T-cell (primary cell): ENCODE measurements at places on chromosomes 5 and 9.

GRCh38 chr9:32644698-32645097 is 9.2 kb upstream of the TAF1L start:
- no peak for DNase-seq

DNA sequence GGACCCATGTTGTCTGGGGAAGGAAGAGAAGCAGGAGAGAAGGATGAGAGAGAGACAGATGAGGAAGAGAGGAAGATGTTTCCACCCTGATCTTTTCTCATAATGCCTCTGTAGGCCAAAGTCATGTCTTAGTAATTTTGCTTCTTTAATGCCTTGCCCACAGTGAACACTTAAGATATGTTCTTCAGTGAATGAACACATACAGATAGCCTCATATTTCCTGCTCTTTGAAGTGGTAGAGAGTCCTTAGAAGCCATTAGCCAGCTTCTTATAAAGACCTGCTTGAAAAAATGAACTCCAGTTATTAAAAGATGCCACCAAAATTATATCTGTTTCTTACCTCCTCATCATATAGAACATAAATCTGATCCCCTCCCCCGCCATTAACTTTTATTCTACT is 244.4 kb downstream of the CD180 start:
- no peak for DNase-seq

DNA sequence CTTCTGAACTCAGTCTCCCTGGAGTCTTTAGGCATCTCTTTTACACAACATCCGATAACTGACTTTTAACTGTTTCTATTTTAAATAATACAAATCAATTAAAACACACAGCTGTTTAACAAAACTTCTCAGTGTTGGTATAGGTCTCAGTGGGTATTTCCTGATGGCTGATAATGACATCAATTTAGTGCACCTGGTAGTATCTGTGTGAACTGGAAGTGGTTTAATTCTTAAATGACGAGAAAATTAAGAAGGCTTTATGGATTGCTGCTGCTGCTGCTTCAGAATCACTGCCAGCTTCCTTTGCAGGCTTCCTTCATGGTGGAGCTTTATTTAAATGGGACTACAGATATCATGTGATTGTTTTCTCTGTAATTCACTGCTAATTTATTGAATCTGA is 92.3 kb downstream of the RPS23 start:
- DNase-seq = no peak

GRCh38 chr9:7967851-7968250 is 168.3 kb upstream of the DMAC1 start:
- no peak for DNase-seq

GRCh38 chr9:128575916-128576315 is 23.5 kb downstream of the SPTAN1 start:
- no peak for DNase-seq

- DNase-seq = no peak
These were observed 23.8 kb downstream of the SVEP1 start for GRCh38 chr9:110555551-110556331.

GRCh38 chr5:178740921-178741320 is 10.5 kb upstream of the ZNF354A start:
- no peak for DNase-seq

- no peak for DNase-seq
These were observed 31.8 kb downstream of the MAP1B start for GRCh38 chr5:72138943-72139521.

DNA sequence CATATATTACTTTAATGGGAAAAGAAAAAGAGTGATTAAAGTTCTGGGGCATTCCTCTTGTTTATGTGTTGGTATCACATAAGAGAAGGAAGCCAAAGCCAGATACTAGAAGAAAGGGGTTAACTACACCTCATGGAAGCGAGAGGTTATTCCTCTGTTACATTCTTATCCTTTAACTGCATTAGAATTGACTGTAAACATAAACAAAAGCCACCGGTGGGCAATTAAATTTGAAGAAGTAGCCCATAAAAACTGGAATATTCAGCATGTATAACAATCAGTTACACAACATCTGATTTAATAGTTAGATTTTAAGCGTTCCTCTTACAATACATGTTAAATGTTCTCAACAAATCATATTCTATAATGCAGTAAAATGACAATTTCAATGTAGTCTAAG is 18.8 kb downstream of the POU5F2 start:
- no peak for DNase-seq

DNA sequence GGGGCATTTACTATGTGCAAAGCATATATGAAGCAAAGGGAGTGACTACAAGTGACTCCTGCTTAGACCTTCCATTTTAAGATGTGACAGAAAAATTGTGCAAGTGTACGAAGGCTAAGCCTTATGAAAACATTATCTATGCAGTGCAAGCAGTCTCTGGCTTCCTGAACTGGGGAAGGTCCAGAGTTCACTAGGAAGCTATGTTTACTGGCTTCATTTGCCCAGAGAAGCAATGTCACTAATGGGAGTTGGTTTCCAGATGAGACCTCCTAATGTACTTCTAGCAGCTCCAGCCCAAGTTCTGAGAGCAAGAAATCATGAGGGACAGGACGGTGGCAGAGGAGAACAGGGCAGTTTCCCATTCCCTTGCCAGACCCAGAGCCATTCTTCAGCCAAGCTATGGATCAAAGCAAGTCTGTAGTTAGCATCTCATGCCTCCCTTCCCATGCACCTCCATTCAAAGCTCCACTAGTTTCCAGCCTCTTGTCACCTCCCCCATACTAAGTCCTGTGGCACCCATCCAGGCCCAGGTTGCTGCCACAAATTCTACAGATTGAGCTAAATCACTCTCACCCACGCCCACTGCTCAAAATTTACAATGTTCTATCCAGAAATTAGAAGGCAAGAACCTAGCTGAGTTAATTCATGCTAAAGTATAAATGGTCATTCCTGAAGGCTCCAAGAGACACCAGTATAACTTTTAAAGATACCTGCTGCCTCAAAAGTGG is 21.8 kb downstream of the MCTP1 start:
- DNase-seq = no peak

- no peak for DNase-seq
These were observed 386.6 kb upstream of the RPS23 start for GRCh38 chr5:82664732-82665131.

GRCh38 chr9:37119360-37119759 is 1.0 kb upstream of the ZCCHC7 start:
- DNase-seq = no peak

GRCh38 chr9:134627417-134628353 is 13.9 kb upstream of the COL5A1 start:
- no peak for DNase-seq

- no peak for DNase-seq
These were observed 12.1 kb downstream of the PROP1 start for GRCh38 chr5:177983763-177984583.

GRCh38 chr9:5486988-5487387 is 23.3 kb upstream of the PDCD1LG2 start:
- DNase-seq = no peak

DNA sequence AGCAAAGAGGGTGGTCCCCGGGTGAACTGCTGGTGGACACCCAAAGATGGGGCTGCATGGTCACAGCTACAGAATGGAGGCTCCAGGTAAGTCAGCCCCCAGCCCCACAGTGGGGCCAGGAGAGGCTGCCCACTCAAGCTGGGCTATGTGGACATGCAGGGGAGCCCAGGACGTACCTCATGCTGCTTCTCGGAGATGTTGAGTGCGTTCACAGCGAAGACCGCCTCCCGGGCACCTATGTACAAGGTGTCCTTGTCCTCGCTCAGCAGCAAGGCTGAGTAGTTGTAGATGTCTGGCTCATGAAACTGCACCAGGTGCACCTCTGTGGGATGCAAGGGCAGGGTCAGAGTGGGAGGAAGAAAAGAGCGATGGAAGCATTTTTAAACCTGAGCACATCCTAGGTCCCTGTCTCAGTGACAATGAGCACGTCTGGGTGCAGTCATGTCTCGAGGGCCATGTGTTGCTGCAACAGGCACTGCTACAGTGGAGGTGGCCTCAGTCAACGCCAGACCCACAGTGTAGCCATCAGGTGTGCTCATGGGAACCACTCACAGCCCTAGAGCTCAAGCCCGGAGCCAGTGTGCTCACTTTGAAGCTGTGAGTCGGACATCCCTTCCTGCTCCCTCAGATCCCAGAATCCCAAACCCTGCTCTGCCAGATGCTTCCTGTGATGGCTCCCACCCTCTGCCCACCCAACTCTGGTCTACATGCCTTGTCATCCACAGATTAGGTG is 84.6 kb downstream of the SECISBP2 start:
- no peak for DNase-seq

- DNase-seq = no peak
These were observed 15.8 kb upstream of the NIPAL4 start for GRCh38 chr5:157444224-157444623.

GRCh38 chr5:56822981-56823380 is 7.6 kb downstream of the MAP3K1 start:
- DNase-seq = no peak

GRCh38 chr9:133945977-133946753 is 46.0 kb downstream of the VAV2 start:
- no peak for DNase-seq

GRCh38 chr9:76292246-76292645 is 102.0 kb downstream of the RFK start:
- no peak for DNase-seq

DNA sequence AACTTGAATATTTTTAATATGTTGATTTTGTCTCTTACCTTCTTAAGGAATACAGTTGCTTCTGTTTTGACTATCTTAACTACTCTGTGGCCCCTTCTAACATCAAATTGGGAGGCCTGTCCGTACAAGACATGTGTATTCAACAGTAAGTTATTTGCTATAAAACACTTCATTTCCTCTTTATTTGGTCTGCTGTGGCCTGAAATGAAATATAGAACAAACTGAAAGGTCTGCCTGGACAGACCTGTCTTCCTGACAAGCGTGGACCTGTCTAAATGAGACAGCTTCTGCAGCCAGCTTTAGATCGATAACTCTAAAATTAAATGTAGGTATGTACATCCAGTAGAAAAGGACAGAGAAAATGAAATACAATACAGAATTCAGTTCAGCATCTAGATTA is 2.2 kb upstream of the LPAR1 start:
- DNase-seq = no peak

DNA sequence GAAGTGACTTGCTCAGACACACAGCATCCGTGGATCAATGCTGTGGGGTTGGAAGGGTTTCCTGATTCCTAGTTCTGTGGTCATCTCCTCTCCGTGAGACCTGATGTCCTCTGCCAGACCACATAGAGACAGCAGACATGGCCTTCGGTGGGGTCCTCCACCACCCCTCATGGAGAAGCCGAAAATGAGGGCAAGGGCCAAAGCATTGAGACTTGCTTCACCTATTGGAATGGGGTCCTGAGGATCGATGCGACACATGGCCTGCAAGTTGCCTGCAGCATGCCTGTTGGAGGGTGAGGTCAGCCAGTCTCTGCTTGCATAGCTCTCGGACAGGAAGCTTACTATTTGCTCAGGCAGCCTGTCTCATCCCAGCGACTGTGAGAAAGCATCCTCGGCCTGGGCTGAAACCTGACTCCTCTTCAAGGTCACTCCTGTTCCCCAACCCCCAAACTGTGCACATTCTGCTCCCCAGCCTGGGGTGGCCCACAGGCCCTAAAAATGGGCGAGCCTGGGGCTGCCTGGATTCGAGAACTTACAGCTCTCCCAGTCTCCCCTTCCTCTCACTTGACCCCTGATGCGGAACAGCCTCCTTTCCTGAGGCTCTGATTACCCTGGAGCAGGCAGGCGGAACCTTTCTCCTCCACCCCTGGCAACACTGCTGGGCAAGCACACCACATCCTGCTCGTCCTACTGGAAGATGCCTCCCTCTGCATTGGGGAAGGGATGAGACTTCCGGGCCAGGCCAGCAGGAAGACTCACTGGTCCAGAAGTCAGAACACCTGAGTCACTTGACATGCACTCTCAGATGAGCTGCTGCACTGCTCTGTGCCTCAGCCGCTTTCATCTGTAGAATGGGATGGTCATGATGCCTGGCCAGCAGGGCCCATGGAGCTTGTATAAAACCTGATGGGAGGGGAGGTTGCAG is 186.9 kb downstream of the RGS3 start:
- DNase-seq = no peak

- no peak for DNase-seq
These were observed 169.0 kb downstream of the CDH6 start for GRCh38 chr5:31362529-31362900.

DNA sequence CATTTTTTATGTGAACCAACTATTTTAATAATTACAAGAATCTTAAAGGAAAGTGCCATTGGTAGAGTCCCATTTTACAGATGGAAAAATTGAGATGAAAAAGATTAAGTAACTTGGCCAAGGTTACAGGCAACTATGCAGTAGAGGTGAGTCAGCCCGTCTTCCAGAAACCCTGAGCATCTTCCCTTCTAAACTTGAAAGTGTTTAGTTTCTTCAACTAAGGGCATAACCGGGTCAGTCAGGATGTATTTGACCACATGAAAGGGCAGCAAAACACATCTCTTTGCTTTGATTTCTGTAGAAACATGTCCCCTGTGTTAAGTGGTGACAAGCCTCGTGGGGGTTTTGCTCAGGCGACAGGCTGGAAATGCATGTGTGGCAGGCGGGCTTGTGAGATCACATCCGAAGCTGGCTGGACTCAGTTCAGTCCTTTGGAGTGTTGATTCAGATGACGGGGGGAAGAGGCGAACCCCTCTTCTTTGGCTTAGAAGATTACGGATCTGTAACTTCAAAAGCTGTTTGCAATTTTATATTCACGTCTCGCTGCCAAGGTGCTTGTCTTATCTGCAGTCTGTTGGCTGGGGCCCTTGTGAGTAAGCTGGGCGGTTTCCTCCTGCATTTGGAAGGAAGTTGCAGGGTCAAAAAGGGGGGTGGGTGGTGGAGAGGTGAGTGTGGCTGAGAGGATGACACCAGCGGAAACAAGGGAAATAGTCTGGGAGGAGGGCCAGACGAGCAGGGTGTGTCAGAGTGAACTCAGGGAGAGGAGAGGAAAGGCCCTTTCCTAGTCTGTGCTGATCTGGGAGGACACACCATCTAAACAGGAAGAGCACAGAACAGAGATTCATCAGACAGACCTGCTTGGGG is 78.9 kb upstream of the RPS23 start:
- DNase-seq = peak; percentile 82

- DNase-seq = no peak
These were observed 16.5 kb downstream of the SH3TC2 start for GRCh38 chr5:149046196-149046829.

DNA sequence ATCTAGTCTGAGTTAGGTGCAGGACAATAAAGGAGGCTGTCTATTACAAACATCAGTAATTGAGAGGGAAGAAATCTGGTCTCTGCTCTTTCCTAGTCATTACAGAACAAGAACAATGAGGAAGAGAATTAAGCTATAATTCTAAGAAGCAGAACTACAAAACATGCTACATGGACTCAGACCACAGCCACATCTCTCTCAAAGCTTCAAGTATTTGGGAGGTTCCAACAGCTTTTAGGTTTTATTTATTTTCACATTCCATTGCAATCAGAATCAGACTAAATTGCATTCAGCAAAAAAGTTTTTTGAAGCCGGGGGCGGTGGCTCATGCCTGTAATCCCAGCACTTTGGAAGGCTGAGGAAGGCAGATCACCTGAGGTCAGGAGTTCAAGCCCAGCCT is 1.1 kb upstream of the GRPEL2 start:
- no peak for DNase-seq
